ENCODE measurements at places on chromosomes 7 and 10.

- no peak for DNase-seq
These were observed 41.7 kb upstream of the UBN2 start for GRCh38 chr7:139189357-139189756.

DNA sequence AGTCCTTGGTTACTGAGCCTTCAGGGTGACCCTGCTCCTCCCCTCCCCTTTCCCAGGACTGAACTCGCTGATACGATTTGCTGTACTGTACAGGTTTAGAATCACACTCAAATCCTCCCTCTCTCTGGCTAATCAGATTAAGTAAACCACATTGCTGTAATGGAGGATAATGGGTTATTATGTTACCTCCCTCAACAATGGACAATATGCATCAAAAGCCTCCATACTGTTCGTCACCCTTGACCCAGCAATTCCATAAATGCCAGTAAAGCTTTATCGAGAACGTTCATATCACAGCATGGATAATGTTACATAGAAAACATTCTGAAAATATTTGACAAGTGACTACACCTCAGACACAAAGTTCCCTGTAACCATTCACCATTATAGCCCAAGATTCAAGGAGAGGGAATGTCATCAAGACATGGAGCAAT is 61.7 kb downstream of the FAM107B start:
- DNase-seq = no peak

GRCh38 chr7:134694299-134694698 is 47.6 kb downstream of the BPGM start:
- no peak for DNase-seq

DNA sequence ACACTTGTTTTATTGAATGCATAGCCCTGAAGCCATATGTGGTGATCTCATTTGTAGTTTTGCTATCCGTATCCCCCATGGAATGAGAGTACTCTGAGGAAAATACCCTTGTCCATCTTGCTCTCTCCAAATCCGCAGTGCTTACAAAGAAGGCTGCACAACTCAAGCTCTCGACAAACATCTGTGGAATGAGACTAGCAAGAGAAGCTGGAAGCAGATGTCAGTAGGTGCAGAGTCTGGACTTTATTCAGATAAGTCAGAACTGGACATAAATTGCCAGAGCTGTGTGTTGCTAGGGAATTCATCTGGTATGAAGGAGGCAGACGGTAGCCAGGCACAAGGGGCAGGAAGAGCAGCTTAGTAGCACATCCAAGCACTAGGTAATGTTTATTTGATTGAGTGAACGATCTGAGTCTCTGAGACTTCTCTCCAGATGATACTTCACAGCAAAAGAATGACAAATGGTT is 1046.2 kb downstream of the XPNPEP1 start:
- DNase-seq = no peak

DNA sequence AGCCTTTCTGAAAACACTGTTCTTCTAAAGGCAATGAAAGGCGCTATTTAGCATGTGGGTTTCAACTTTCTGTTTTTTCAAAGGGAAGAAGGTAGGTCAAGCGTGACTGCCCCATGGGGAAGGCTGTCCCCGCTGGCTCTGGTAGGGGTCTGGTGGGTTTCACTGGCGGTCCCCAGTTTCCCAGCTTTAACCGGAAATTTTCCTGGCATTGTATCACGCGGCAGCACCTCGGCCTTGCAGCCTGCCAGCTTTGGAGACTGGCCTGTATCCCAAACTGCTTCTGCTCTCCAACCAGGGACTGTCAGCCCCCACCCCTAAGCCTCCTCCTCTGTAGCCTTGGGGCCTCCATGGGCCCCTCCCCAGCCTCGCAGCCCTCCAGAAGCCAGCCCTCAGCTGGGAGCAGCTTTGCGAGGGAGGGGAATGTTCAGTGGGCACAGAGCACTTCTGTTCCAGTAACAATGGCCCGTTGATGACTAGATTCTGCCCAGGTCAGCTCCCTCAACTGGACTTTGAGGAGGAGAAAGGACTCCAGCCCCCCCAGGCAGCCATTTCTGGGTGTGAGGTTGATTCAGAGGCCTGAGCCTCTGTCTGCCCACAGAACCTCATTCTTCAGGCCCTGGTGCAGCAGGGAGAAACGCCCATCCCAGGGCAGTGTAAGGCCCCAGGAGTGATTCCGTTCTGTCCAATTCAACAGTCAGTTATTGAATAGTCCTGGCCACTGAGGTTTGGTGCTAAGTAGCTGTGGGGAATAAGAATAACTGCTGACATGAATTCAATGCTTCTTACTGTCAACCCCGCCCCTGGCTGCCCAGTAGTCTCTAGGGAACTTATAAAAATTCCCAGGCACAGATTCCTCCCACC is 17.1 kb downstream of the CHST3 start:
- DNase-seq = no peak

- no peak for DNase-seq
These were observed 24.3 kb downstream of the CDH23 start for GRCh38 chr10:71421075-71421434.

- no peak for DNase-seq
These were observed 21.6 kb downstream of the FZD1 start for GRCh38 chr7:91285696-91286355.

GRCh38 chr7:94763268-94763667 is 107.3 kb upstream of the SGCE start:
- no peak for DNase-seq

All from stimulated activated CD4-positive, alpha-beta T cell treated with anti-CD3 and anti-CD28 coated beads, Interleukin-1b, Interleukin-23, amount 100 ng/mL, for 1 hour (primary cell).